Endodermal cell (in vitro differentiated cells): ENCODE measurements at places on chromosomes 13 and 19.

GRCh38 chr13:79392882-79393563 lies 13.0 kb downstream of the RBM26 start:
- H3K4me1 ChIP-seq, result peaks cover 3% of the 10 kb centered on the region
- DNase-seq, result no peak
- H3K27me3 ChIP-seq, result no peaks in the 10 kb centered on the region
- peaks cover 48% of the 10 kb centered on the region for H3K36me3 ChIP-seq

GRCh38 chr13:31862828-31863227 lies 123.5 kb downstream of the RXFP2 start:
- H3K36me3 ChIP-seq, result no peaks in the 10 kb centered on the region
- no peaks in the 10 kb centered on the region for H3K27me3 ChIP-seq
- DNase-seq, result no peak

- no peak overlapping the region for H3K27ac ChIP-seq
- no peak for DNase-seq
- H3K27me3 ChIP-seq, result no peaks in the 10 kb centered on the region
- H3K36me3 ChIP-seq, result peaks cover 2% of the 10 kb centered on the region
- no peak overlapping the region for H3K4me3 ChIP-seq
- no peaks in the 10 kb centered on the region for H3K4me1 ChIP-seq
These were observed 9.6 kb downstream of the PLIN4 start for GRCh38 chr19:4508698-4509097.

DNA sequence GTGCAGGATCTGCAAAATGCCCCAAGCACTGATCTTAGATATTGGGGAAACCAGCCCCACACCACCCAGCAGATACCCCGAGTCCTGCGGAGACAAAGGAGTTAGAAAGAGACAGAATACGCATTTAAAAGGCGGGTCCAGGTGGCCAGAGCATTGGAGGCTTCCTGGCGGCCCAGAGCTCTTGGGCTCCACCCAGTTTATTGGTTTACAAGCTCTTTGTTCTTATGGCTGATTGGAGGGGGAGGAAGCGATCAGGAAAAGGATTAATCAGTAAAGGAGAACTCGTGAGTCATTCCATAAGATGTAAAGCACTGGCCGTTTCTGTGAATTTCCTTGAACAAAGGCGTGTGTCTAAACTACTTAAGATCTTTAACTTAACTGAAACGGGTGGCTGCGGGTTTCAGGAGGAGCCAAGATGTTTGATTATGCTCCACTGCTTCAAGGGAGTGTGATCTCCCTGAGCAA lies 926 bp downstream of the ZNF587 start:
- peak overlapping the region; percentile 97 for H3K4me3 ChIP-seq
- H3K36me3 ChIP-seq, result peaks cover 43% of the 10 kb centered on the region
- peak overlapping the region; percentile 54 for H3K27ac ChIP-seq
- H3K4me1 ChIP-seq, result no peaks in the 10 kb centered on the region
- no peaks in the 10 kb centered on the region for H3K27me3 ChIP-seq

DNA sequence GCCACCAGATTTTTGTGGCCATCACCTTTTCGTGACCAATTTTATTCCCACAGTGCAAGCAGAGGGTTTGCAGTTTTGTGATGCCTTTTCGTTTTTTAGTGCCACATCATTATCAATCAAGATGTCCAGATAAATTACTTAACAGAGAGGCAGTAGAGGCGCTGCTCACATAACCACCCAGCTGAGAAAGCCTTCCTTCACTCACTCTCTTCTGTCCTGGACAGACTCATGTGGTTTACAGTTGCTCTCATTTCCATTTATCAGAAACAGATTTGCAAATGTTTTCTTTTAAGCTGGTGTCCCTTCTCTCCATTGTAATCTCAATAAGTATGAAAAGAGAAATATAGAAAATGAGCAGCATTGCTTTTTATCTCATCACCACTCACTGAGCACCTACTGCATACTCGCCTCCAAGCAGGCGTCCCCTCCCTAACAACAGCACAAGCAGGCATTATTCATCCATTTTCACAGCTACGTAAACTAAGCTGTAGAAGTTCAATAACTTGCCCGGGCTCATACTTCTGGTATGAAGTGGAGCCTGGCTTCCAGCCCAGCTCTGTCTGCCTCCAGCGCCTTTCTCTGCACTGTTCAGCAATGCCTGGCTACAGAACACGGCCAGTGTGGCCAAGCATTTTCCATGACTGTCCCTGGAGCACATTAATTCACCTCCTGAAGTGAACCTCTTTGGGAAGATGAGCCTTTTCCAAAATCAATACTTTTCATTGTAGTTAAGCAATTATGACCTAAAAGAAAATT lies 34.6 kb upstream of the KATNAL1 start:
- no peaks in the 10 kb centered on the region for H3K36me3 ChIP-seq
- H3K4me1 ChIP-seq, result no peaks in the 10 kb centered on the region
- DNase-seq, result no peak
- H3K27me3 ChIP-seq, result no peaks in the 10 kb centered on the region

GRCh38 chr13:106630162-106630561 lies 62.2 kb upstream of the ARGLU1 start:
- H3K27ac ChIP-seq, result no peak overlapping the region
- H3K36me3 ChIP-seq, result no peaks in the 10 kb centered on the region
- DNase-seq, result no peak
- H3K27me3 ChIP-seq, result peaks cover 41% of the 10 kb centered on the region
- no peak overlapping the region for H3K4me3 ChIP-seq

GRCh38 chr13:59901191-59901590 lies 262.5 kb downstream of the DIAPH3 start:
- H3K27me3 ChIP-seq, result no peaks in the 10 kb centered on the region
- no peaks in the 10 kb centered on the region for H3K4me1 ChIP-seq
- DNase-seq, result no peak

DNA sequence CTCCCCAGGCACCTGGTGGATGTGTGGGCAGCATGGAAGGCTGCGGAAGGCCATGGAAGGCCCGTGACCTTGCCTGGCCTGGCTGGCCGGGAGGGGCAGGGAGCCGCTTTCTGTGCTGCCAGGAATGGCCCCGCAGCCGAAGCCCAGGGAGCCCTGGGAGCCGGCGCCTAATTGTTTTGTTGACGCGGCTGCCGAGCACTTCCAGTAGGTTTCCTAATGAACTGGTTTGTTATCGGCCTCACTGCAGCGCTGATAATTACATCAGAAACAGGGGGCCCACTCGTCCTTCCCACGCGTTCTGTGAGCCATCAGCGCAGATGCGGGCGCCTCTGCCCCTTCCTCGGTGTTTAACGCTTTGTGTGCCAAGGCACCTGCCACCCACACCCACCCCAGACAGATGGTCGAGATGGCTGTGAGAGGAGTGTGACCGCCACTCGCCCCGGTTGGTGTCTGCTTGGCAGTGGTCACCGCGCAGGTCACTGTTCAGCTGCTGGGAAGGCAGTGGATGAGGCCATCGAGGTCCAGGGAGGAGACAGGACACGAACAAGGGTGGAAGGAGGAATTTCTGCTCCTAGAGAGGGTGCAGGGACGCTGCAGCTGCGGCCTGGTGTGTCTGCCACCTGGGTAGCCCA lies 124.5 kb downstream of the KDM4B start:
- peak overlapping the region; percentile 95 for H3K27ac ChIP-seq
- H3K4me3 ChIP-seq, result no peak overlapping the region
- H3K36me3 ChIP-seq, result peaks cover 14% of the 10 kb centered on the region

DNA sequence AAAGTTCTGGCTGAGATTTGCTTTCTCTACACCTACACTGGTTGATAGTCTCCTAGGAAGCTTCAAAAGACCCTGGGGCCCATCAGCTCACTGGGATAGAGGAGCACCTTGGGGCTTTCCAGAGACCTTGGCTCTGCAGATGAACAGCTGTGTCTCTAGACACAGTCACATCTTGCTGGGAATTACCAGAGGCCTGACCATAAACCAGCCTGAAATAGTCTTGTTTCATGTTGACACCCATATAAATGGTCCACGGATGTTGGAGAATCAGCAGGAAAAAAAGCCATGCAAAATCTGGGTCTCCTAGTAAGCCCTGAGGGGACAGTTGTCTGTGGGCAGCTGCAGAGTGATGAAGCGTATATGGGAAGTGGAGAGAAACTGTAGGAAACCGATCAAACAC lies 207.6 kb downstream of the DNAJC15 start:
- H3K4me3 ChIP-seq, result no peak overlapping the region
- no peaks in the 10 kb centered on the region for H3K27me3 ChIP-seq
- peaks cover 4% of the 10 kb centered on the region for H3K4me1 ChIP-seq
- DNase-seq, result no peak
- no peak overlapping the region for H3K27ac ChIP-seq

DNA sequence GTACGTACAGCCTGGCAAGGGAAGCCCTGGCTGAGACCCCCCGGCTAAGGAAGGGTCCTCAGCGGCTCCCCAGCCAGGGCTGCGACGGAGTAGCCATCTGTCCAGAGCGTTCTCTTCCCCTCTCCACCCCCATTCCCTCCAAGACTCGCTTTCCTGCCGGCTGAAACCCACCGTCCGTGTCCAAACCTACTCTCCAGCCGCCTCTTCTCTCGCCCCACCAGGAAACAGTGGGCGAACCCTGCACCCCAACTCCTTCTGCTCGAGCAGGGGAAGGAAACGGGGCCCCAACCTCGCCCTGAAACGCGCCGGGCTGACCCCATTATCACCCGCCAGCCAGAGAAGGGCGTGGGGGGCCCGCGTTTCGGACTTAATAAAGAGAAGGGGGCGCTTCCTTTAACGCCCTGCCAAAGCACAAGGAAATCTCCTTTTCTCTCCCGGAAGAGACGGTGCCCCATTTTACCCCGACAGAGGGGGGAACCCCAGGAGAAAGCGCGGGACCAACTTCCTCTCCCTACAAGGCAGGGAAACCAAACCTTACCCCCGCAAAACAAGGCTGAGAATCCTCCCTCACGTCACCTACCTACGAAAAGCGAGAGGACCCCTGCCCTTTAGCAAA lies 2.5 kb downstream of the ZC3H4 start:
- H3K4me1 ChIP-seq, result peaks cover 2% of the 10 kb centered on the region
- peak overlapping the region; percentile 97 for H3K4me3 ChIP-seq
- peak; percentile 39 for DNase-seq
- peaks cover 17% of the 10 kb centered on the region for H3K36me3 ChIP-seq

- no peaks in the 10 kb centered on the region for H3K36me3 ChIP-seq
- H3K4me1 ChIP-seq, result peaks cover 2% of the 10 kb centered on the region
- H3K4me3 ChIP-seq, result no peak overlapping the region
- no peaks in the 10 kb centered on the region for H3K27me3 ChIP-seq
- no peak for DNase-seq
- no peak overlapping the region for H3K27ac ChIP-seq
These were observed 213.5 kb downstream of the FGF9 start for GRCh38 chr13:21884299-21884909.

DNA sequence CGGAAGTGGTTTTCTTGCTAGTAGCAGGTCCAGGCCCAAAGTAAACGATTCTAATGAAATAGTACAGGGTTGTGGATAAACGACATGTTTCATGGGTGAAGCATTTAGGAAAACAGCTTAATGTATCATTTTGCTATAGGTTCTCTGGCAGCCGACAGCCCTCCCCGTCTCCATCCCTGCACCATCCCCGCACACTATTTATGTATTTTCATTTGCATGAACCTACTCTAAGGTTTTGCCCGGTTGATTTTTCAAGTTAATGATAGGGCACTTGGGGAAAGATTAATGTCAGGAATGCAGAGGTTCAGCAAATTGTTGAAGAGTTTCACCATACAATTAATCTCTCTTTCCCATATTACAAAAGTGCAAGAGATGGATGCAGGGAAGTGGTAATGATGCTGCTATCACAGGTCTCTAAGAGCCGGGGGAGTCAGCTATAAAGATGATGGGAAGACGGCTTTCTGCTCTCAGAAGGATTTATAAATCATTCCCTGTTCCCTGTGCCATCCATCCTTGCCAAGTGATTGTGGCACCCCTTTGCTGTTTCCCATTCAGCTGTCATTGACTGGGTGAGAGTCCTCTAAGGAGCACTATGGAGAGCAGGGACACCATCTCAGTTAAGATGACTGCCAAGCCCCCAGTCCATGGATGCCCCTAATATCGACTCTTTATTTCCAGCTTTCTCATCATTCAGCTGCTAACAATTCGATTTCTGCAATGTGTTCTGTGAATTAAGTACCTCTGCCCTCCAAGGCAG lies 186.3 kb downstream of the IRS2 start:
- no peak overlapping the region for H3K27ac ChIP-seq
- no peaks in the 10 kb centered on the region for H3K36me3 ChIP-seq
- no peak overlapping the region for H3K4me3 ChIP-seq

GRCh38 chr19:456547-457110 lies 4.2 kb downstream of the SHC2 start:
- H3K4me1 ChIP-seq, result no peaks in the 10 kb centered on the region
- no peak overlapping the region for H3K4me3 ChIP-seq
- no peak for DNase-seq

- H3K4me1 ChIP-seq, result no peaks in the 10 kb centered on the region
- DNase-seq, result no peak
- no peaks in the 10 kb centered on the region for H3K36me3 ChIP-seq
- H3K27me3 ChIP-seq, result no peaks in the 10 kb centered on the region
These were observed 490.5 kb upstream of the SLC10A2 start for GRCh38 chr13:103556681-103557080.

- H3K4me3 ChIP-seq, result no peak overlapping the region
- no peaks in the 10 kb centered on the region for H3K36me3 ChIP-seq
- DNase-seq, result no peak
- no peak overlapping the region for H3K27ac ChIP-seq
These were observed 3.0 kb upstream of the DOCK6 start for GRCh38 chr19:11265177-11265784.

DNA sequence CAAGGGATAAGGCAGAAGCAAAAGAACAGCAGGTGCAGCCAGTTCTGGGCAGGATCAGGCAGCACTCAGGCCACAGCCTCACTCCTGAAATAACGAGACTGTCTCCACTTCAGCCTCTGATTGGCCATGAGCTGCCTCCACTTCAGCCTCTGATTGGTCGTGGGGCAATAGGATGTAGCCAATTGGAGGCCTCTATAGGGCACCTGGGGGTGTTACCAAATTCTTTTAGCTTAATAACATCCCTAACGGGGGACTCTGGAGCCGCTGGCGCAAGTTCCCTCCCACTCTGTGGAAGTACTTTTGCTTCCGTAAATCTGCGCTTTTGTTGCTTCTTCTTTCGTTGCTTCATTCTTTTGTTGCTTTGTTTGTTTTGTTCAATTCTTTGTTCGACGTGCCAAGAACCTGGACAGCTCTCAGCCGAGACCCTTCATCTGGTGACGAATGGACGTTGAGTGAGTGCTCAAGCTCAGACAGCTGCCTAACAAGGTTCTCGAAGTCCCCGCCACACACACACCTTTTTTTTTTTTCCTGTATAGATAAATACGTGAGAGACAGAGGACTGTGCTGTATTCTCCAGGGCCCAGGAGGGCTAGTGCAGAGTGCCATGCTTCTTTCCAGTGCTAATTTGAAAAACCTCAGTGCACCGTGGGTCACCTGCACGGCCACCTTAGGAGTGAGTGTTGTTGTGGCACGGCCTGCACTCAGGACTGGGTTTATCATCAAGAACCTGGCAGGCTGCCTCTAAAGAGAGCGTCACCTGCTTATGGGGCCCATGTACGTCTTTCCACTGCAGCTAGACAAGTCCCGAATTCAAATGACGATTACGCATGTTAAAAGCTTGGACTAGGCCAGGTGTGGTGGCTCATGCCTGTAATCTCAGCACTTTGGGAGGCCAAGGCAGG lies 32.0 kb upstream of the TUBGCP3 start:
- no peak overlapping the region for H3K27ac ChIP-seq
- peak overlapping the region; percentile 72 for H3K4me3 ChIP-seq
- peak; percentile 93 for DNase-seq

- H3K4me1 ChIP-seq, result peaks cover 6% of the 10 kb centered on the region
- no peaks in the 10 kb centered on the region for H3K27me3 ChIP-seq
- H3K36me3 ChIP-seq, result no peaks in the 10 kb centered on the region
- no peak overlapping the region for H3K4me3 ChIP-seq
- DNase-seq, result no peak
These were observed 36.5 kb downstream of the KL start for GRCh38 chr13:33052506-33053280.

- no peak overlapping the region for H3K27ac ChIP-seq
- no peaks in the 10 kb centered on the region for H3K27me3 ChIP-seq
- no peak overlapping the region for H3K4me3 ChIP-seq
- peaks cover 19% of the 10 kb centered on the region for H3K4me1 ChIP-seq
- no peaks in the 10 kb centered on the region for H3K36me3 ChIP-seq
- DNase-seq, result no peak
These were observed 60.2 kb upstream of the TNFRSF19 start for GRCh38 chr13:23509781-23510543.
